ENCODE measurements at places on chromosomes 6 and 20.

- no peak for DNase-seq
Observed at GRCh38 chr6:135828021-135828420, 23.5 kb upstream of the PDE7B start.

- no peak for DNase-seq
Observed at GRCh38 chr6:44534291-44534690, 146.8 kb downstream of the CDC5L start.

DNA sequence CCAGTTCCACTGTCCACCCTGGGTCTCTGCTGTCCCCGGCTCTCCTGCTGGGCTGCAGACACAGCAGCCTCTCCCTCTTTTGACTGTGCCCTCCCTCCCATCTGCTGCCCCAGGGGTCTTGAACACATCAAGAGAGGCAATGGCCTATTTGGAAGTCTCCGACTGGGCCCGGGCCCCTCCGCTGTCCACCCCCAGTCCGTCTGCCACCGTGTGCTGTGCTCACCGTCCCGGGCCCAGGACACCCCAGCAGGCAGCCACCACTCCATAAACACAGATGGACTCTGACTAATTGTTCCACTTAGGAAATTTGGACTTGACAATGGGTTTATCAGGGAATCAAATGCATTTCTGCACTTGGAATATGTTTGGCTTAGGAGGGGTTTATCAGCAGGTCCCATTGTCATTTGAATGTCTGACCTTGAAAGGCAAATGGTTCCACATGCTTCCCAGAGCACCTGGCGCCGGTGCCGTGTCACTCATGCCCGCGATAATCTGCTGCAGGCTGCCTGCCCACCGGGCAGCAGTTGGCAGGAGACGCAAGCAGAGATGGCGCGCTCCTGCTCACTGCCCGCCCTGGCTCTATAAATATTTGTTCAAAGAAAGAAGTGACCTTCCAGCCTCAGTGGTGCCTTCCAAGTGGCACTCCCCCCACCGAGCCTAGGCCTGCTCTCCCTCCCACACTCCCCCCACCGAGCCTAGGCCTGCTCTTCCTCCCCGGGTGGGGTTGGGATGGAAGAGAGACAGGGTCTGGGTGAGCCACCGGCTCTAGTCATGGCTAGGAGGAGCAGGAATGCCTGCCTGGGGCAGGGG is 18.8 kb upstream of the FRMD1 start:
- DNase-seq = no peak

DNA sequence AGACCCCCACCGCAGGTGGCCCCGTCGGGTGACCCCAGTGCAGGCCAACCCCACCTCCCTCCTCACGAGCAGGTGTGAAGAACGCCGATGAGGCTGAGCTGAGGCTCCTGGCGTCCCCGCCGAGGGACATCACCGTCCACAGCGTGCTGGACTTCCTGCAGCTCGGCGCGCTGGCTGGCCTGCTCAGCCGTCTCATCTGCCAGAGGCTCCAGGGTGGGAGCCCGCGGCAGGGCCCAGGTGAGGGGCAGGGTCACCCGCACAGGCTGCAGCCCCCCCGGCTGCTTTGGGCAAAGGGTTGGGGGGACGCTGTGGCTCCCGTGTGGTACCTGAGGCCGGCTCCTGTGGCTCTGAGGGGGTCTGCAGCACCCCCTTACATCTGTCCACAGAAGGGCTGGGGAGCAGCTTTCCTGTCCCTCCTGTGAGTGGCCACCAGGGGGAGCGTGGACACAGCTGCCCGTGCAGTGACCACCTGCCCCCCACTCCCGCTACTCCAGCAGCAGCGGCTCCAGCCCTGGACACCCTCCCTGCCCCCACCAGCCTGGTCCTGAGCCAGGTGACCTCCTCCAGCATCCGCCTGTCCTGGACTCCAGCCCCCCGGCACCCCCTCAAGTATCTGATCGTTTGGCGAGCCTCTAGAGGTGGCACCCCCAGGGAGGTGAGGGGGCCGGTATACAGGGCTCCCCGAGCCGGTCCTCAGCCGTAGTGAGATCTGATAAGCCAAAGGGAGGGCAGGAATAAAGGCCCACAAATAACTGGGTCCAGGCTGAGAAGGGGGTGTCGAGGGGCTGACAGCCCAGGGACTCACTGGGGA is 16.5 kb downstream of the COL20A1 start:
- no peak for DNase-seq

DNA sequence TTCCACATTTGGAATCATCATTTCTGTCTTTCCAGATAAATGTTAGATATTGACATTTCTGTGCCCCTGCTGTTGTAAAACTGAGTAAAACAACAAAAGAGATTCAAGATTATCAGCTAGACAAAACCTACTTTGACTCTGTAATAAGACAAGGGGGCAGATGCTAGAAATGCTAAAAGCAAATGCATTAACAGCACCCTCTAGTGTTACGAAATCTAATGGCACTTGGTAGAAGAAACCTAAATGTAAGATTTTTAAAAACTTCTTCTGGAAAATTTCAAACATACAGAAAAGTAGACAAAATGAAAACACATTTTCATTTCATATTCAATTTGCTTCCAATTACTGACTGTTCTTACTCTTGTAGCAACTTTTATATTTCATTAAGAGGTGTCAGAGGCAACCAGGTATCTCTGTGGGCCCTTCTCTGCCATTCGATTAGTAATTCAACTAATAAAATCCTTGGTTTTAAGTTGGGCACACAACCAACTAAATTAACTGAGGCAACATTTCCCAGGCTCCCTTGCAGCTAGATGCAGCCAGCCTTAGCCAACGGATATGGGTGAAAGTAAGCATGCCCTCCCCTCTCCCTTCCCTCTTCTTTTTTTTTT is 45.0 kb downstream of the SLC23A2 start:
- no peak for DNase-seq

- no peak for DNase-seq
Observed at GRCh38 chr6:47414423-47415167, 63.0 kb upstream of the CD2AP start.

GRCh38 chr20:51650685-51651134 is 108.2 kb upstream of the NFATC2 start:
- no peak for DNase-seq

DNA sequence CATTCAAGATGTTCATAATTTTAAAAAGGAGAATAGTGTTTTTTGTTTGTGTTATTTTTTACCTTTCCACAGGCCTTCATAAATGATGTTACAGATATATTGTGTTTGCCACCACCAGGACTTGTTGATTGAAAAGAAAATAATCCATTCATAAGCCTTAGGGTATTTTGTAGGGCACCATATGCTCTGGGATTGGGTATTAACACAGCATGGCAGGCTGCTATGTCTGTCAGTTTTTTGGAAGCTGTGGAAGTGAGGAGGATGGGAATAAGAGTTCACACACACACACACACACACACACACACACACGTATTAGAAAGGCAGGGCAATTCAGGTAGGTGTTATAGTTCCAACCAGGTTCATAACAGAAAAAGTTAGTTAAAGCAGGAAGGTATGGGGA is 237.9 kb downstream of the HDGFL1 start:
- DNase-seq = no peak

- no peak for DNase-seq
Observed at GRCh38 chr6:109946979-109947378, 31.1 kb upstream of the GPR6 start.

DNA sequence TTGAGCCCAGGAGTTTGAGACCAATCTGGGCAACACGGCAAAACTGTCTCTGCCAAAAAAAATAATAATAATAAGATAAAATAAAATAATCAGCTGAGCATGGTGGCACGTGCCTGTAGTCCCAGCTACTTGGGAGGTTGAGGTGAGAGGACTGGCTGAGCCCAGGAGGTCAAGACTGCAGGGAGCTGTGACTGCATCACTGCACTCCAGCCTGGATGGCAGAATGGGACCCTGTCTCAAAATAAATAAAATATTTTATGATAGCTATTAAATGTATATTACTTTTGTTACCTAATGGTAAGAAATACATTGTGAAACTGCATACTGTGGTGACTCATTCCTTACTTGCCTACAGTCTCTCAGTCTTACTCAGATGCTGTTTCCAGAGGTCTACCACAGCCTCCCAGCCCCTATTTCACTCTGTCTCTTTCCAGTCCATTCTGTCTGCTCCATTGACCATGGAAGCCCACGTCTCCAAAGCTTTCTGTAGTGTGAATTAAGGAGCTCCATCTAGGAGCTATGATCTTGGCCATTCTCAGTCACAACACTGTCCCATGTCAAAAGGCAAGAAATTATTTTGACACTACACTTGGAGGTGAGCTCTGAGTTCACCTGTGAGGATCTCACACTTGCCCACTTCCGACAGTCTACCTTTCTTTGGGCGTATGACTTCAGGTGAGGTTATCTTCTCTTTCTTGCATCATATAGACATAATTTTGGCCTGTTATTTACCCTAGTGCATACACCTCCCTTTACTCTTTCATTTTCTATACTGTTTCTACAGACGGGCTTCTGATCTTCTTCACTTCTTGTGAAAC is 22.4 kb upstream of the SNX9 start:
- no peak for DNase-seq

GRCh38 chr6:64252256-64252655 is 616.7 kb downstream of the PHF3 start:
- DNase-seq = no peak

DNA sequence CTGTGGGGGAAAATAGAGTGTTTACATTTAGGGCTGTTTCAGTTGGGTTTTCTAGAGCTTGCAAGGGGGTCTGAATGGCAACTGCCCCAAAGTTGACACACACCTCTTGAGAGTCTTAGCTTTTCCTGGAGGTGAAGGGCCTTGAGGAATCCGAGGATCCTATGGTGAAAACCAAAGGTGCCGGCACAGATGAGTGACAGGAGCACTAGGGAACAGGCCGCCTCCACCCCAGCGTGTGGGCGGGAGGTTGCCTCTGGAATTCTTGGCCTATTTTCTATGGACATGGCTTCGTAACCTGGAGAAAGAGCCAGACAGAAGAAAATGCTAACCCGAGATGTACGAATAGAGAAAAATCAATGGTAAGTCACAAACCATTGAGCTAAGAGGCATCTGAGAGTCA is 283.2 kb upstream of the FOXQ1 start:
- no peak for DNase-seq

GRCh38 chr20:62905536-62906117 is 20.7 kb downstream of the DIDO1 start:
- DNase-seq = no peak

DNA sequence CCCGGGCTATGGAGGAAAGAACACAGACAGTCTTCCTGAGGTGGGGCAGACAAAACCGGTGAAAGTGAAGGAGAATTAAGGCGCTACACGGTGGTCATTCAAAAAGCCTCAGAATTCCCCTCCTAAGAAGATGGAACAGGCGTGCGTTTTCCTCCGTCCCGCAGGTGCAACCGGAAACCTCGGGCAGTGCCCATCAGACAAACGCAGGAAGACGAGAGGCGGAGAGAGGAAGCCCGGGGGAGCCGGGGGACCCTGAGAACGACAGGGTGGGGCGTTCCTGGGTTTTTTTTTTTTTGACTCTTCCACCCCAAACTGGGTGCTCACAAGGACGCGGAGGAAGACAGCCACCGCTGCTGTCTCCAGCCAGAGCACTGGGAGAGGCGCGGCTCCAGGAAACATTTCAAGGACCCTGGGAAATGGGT is 25.4 kb downstream of the TTLL2 start:
- DNase-seq = no peak

DNA sequence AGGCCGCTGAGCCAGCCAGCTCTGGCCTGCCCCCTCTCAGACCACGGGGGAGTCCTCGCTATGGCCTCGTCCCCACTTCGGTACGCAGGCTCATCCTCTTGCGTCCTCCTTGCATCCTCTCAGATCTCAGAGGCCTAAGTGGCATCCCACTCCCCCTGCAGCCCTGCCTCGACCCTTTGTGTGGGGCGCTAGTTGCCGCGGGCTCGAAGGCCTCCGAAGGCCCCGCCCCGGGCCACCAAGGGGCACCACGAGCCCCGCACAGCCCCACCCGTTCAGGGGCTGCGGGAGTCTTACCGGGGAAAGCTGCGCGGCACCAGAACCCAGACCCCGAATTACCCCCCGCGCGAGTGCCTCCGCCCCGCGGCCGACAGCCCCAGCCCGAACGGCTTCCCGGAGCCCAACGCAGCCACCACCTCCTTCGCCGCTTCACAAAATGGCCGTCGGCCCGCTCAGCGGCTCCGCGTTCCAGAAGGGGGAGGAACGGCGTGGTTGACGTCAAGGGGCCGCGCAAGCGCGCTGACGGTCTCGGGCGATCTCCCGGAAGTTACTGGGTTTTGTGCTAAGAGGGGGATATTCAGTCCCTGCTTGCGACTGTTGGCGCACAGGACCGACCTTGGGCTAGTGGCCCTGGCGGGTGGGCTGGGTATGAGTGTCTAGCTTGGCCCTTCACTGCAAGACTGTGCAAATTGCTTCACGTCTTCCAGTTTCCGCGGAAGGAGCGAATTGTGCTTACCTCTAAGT is at the start of the genes CPNE1 and RBM12:
Gene CPNE1 (minus strand): TSS at position 435 of the 741 bp plus-strand sequence. CDS start 31,977 bp downstream, outside the sequence.
Gene RBM12 (minus strand): TSS at position 435 of the 741 bp plus-strand sequence. CDS start 9,578 bp downstream, outside the sequence.
- peak; percentile 86 for DNase-seq

DNA sequence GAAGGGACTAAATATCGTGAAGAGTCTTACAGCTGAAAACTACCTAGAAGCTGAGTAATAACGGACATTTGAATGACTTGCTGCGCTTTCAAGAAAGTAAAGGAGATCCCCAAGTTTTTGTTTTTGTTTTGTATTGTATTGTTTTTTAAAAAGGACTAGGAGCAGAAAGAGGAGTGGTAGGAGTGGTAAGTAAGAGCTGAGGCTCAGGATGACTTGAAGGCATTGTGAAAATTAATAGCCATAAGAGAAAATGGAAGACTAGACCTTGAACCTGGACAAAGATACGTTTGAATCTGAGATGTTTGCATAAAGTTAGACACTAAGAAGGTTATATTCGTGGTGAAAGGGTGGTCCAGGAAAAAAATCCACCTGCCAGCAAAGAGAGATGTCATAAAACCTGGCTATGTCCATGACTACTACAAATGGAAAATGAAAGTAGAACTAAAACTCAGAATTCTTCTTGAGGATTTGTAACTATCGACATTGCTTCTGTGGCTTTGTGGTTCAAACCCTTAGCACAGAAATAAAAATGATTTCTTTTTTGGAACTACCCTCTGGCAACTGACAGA is 824.8 kb upstream of the FLRT3 start:
- no peak for DNase-seq

GRCh38 chr20:61849822-61850221 is 215.9 kb downstream of the TAF4 start:
- DNase-seq = no peak

DNA sequence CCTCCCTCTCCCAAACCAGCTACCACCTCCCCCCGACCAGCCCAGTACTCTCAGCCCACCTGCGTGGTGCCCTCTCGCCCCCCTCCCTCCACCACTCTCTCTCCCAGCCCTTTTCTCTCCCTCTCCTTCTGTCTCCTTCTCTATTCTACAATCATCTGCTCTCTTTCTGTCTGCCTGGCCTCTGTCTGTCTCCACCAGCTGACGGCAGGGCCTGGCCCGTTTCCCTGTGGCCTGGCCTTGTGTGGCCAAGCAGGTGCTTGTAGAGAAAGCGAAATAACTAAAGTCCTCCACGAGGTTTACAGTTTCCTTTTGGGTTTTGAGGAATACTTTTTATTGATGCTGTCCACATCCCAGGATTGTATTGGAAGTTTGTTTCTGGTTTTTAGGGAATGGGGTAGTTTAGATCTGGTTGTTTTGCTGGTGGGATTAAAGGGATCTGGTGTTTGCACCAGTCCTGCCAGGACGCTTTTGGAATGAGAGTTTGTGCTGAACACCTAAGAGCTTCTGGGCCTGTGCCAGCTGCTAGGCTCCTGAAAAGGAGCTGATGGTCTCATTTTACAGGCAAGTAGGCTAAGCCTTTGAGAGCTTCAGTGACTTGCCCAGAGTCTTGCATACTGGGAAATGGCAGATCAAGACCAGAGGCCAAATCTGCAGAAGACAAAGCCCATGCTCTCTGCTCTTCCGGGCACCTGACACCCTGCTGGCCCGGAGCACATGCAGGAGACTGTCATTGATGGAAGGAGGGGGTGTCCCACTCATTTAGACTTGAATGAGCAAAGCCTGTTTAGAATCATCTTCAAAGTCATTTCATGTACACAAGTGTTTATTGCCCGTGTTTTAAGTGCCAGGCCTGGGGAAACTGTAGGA is 161.7 kb downstream of the SYCP2 start:
- DNase-seq = no peak

Measured in stimulated activated CD8-positive, alpha-beta memory T cell treated with anti-CD3 and anti-CD28 coated beads, Interleukin-4, amount 100 ng/mL, for 1 hour (primary cell).